DMS 273 treated with DMSO at 0.1 percent for 48 hours (cell line): ENCODE measurements at places on chromosomes 13 and 19.

DNA sequence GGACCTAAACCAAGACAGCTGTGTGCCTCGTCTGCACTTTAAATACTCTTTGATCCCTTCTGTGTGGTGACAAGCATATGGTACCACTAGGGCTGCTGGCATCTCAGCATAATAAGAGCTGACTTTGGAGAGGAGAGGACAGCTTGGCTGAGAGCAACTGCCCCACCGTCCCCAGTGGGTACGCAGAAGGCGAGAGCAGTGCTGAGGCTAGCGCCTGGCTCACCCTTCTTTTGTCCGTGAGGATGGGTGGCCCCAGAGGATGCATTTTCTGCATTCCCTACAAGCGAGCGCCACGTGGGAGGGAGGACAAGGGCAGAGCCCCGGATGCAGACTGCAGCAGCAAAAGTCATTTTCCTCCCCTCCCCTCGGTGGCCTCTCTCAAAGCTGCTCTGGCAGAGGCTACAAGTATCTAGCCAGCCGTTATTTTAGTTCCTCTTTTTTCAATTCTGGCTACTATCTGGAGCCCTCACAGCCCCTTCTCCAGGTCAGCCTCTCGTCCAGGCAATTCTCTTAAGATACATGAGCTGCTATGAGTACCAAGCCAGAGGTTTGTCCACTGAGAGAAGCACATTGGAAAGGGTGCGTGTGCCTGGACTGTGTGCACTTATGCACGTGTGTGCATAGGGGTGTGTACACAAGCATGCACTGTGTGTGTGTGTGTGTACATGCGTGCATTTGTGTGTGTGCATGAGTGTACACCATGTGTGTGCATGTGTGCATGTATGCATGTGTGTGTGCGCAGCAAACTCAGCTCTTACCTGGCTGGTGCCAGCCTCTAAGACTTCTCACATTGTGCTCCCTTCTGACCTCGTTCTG, 51.3 kb downstream of the RAB20 start:
- DNase-seq, result no peak

DNA sequence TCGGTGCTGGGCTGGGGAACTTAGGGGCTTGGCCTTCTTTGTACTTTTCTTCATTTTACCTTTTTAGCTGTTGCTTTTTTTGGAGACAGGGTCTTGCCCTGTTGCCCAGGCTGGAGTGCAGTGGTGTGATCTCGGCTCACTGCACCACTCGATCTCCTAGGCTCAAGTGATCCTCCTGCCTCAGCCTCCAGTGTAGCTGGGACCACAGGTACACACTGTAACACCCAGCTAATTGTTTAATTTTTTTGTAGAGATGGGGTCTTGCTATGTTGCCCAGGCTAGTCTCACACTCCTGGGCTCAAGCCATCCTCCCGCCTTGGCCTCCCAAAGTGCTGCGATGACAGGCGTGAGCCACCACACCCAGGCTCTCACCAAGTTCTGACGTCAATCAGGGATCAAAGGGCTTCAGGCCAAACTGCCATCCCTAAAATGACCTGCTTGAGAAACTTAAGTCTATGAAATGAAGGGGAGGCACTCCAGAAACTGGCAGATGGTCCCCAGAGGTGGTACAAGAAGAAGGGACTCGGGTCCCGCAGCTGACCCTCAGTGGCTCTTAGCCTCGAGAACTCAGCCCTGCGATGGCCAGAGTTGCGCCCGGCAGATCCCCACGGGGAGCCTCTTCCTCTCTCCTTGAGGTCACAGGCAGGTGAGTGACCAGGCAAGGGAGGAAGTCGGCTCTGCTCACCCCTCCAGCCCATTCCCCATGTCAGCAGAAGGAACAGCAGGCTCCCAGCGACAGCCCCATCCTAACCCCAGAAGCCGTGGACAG, 61.7 kb downstream of the GNG7 start:
- no peak for DNase-seq

DNA sequence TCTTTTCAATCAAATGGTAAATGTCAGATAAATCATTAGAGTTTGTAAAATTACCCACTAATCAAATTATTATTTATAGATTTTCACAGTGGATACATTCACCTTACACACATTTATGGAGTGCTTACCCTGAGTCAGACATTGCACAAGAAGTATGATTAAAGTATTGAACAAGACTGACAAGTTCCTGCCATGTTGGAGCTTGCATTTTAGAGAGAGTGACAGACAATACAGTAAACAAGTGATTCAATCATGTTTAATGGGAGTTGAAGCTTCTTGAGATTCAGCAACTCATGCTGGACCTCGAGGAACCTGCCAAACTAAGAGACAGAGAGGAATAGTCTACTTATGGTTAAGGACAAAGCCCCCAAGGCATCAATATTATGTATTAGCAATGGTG, 487.8 kb downstream of the PCDH17 start:
- DNase-seq, result no peak

- DNase-seq, result no peak
These were observed 5.4 kb downstream of the MADCAM1 start for GRCh38 chr19:501646-502045.

DNA sequence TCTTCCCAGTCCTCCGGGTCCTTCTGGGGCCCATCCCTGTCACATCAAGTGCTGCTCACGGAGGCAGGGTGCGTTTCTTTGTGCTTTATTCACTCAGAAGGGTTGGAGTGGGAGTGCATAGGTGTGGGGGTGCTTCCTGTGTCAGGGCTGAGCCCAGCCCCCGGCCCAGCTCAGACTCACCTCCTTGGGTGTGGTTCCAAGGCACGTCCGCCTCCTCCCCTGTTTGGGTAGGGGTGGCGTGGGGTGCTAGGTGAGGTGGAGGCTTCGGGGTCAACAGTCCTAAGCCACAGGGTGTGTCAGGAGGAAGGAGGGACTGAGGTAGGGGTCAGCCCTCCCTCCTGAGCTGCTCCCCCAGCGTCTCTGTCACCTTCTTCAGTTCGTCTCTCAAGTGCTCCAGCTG, 3.1 kb downstream of the CCER2 start:
- no peak for DNase-seq

DNA sequence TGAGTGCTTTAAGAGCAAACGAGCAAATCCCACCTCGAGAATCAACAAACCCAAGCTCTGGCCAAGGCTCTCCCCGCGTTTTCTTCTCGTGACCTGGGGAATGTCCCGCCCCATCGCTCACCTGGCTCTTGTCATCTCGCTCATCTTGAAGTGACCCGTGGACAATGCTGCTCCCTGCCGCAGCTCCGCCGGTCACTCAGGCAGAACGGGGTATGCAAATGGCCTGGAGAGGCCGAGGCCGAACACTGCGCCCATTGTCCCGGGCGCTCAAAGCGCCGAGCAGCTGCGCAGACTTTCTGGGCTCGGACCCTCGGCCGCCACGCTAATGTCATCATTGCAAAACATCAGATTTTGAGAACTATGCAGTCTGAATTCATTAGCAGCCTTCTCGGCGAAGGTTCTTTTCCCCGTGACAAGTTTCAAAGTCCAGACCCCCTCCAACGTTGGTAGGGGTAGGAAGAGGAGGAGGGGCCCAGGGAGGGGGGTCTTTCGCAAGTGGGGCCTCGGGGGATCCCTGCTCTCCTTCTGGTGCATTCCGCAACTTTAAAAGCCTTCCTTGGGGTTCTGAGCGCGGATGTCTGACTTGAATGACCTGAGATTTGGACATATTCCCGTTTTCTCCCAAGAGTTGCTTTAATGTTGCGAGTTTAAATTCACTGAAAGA, 39.7 kb downstream of the SOX1 start:
- DNase-seq, result no peak

DNA sequence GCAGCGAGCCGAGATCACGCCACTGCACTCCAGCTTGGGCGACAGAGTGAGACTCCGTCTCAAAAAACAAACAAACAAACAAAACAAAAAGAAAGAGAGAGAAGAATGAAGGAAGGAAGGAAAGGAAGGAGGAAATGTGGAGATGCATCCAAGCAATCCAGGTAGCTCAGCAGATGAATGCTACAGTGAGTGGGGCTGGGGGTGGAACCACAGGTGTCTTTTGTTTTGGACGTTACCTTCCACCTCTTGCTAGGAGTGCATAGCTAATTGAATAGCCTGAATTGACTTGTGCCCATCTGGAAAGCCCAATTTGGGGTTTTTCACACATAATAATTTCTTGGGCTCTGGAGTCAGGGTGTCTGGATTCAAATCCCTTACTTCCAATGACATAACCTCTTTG, 66.0 kb upstream of the GTF3A start:
- no peak for DNase-seq

DNA sequence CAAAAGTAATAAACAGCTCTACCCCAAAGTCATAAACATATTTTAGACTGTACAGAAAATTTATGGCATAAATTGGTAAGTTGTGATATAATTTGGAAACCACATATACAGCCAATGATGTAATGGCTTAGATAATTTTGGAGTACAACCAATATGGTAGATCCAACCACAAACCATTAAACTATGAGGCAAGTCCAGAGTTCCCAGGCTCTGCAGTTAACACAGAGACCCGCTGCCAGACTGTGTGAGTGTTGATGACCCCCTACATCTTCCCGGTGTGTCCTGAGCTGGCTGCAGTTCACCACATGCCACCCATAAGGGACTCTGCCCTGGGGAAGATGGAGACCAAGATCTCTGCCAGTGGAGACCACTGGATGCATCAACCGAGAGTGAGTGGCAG, 9.9 kb upstream of the SERPINE3 start:
- DNase-seq, result no peak

DNA sequence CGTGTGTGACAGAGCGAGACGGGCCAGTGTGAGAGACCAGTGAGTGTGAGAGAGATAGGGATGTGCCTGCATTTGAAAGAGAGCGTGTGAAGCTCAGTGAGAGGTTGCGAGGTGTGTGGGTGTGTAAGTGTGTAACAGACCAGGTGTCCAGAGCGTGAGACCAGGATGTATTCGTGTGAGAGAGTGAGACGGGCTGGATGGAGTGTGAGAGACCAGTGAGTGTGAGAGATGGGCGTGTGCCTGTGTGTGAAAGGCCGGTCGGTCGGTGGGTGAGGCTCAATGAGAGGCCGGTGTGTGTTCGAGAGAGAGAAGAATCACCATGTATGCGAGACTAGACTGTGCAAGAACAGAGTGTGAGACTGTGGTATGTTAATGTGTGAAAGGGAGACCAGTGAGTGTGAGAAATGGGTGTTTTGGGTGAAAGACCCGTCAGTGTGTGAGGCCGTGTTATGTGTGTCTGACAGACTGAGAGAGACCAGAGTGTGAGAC, 679 bp downstream of the ZNF471 start:
- DNase-seq, result no peak

GRCh38 chr13:50691176-50691680, 152.3 kb downstream of the DLEU7 start:
- DNase-seq, result no peak

- no peak for DNase-seq
These were observed 13.7 kb downstream of the MAU2 start for GRCh38 chr19:19334063-19334988.

DNA sequence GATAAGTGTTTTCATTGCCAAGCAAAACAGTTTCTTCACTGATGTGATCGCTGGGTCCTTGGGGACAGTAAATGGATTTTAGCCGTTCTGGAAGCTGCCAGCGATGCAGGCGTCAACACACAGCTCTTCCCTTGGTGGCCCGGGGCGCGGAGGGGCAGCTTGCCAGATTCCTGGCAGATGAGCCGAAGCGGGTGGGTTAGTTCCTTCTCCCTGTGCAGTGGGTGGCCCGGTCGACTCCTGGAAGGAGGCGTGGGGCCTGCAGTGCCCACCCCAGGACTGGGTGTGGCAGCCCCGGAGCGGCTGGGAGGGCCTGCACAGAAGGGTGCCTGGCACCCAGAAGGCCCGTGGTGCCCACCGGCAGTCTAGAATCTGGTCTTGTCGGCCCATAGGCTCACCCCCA, 69.0 kb downstream of the KDM4B start:
- DNase-seq, result no peak

GRCh38 chr13:21039097-21039800, 22.1 kb downstream of the LATS2 start:
- no peak for DNase-seq

DNA sequence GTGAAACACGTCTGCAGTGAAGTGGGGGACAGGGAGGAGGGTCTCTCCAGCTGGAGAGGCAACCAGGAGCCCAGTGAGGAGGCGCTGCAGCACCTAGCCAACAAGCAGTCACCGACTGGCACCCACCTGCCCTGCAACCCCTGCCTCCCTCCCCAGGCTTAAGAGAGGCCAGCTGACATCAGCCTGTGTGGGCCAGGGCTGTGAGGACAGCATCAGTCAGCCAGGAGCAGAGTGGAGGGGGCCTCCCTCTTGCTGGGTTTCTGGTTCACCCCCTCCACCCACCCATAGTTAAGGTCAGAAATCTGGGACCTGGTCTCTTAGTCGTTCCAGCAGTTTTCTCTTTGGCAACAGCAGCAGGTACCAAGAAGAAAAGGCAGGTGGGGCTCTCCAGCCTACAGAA, 25.5 kb upstream of the CCNP start:
- DNase-seq, result no peak

DNA sequence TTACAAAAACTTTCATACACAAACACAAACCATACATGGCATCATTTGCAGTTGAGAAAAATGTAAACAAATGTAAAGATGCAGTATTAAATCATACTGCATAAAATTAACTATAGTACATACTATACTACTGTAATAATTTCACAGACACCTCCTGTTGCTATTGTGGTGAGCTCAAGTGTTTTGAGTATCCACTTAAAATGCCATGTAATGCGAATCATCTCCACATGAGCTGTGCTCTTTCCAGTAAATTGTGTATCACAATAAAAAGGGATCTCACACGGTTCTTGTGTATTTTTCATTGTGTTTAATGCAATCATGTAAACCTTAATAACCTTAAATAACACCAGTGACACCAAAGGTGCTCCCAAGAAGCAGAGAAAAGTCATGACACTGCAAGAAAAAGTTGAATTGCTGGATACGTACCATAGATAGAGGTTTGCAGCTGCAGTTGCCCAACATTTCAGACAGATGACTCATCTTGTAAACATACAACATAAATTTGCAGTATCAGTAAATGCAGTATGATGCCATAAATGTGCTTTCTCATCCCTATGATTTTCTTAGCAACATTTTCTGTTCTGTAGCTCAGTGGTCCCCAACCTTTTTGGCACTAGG, 166.6 kb downstream of the RAP2A start:
- DNase-seq, result no peak

- DNase-seq, result no peak
These were observed 21.0 kb downstream of the NFIX start for GRCh38 chr19:13016245-13016627.

DNA sequence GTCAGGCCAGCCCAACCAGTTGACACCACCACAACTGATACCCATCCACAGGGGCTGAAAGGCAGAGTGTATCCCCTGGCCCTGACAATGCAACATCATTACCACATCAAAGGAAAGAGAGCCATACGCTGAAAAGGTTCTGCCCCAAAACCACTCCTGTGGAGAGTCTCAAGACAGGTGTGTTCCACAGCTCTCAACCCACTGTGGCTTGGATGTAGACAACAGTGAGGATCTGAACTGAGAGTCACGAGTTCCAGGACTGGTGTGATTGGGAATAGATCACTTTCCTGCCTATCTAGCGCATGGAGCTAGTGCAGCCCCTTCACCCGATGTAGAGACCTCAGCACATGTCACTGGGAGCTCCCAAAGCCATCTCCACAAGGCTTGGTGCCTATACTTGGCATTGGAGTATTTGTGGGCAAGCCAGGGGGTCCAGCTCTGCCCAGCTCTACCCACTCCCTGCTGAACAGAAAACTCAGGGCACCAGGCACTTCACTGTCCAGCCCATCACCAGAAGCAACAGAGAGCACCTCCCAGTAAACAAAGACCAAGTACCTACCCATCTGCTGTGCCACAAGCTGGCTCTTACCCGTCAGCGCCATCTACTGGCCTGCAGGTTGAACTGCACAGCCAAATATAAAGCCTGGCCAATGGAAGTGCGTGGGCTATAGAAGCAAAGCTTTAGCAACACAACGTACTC, 579.5 kb downstream of the UQCRFS1 start:
- DNase-seq, result peak; percentile 32
